ENCODE measurements at places on chromosomes 16 and 17.

DNA sequence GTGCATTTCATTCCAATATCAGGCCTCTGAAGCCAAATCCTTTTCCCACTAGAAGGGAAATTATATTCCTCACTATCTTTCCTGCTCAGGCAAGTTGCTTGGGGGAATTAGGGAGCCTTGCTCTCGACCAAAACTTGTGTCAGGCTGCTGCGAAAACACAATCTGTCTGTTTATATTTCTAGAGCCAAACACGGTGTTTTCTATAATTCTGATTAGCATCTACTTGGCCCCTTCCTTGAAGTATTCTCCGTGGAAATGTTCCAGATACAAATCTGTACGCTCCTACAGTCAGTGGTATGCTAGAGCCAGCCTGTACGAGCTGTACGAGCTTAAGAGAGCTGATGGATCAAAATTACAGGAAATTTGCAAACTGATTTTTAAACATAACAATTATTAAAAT lies 299.3 kb upstream of the SALL1 start:
- DNase-seq: no peak

DNA sequence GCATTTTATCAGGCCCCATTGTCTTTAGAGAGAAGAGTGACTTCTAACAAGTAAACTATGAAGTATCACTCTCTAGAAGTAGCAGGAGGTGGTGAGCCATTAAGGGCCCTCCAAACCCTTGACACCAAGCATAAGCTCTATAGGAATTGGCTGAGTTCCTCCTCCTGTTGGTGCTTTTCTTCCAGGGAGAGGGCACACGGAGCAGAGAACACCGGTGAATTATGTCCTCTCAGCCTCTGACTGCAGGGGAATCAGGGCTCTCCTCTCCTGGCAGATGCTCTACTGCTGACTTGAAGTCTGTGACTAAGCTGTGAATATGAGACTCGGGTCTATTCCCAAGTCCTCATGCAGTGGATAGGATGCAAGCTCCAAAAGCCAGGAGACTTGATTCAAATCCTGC lies 32.3 kb downstream of the CHD9 start:
- no peak for DNase-seq

DNA sequence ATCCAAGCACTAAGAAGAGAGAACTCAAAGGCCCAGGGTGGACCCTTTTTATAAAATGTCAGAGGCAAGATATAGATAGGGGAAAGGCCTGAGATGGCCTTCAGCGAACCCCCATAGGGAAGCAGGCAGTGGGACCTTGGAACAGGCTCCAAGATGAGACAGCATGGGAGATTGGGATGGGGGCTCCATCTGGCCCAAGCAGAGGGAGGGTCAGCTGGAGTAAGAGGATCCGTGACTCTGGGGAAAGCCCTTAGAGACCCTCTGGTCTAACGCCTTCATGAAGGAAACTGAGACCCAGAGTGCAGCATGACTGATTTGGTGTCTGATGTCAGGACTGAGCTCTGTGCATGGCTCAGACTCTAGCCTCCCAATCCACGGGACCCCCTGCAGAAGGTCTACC lies 30.8 kb downstream of the C17orf100 start:
- DNase-seq: no peak

DNA sequence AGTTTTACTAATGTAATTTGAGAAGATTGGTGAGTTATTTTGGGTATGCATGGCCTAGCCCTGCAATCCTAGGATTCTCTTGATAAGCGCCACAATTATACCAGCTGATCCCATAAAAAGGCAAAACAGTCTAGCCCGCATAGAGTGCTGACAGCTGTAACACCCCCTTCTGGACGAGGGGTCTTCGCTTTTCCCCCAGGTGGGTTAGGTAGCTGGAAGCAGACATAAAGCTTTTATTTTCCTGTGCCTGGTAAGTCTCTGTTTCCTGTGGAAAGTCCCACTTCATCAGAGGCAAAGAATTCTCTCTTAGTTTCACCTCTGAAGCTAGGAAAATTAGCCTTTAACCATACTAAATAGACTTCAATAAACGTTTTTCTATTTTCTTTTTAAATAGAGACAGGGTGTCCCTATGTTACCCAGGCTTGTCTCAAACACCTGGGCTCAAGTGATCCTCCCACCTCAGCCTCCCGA lies 108.3 kb downstream of the YPEL2 start:
- no peak for DNase-seq

DNA sequence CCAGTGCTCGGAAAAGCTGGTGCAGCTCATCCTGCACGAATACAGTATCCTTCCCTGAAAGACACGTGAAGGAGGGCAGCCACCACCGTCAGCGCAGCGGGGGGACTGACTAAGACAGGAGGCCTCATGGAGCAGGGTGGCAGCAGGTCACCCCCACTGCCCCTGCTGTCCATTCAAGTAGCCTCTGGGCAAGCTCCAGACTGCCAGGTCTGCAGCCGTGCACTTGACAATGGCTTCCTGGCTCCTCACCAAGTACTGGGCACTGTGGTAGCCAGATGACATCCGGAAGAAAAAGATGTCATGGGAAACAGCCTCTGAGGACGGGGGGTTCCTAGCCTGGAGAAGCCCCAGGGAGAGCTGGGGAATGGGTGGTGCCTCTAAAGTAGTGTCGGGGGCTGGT lies 7.9 kb upstream of the MYO15A start:
- no peak for DNase-seq

GRCh38 chr17:82483204-82483660 lies 24.7 kb downstream of the NARF start:
- no peak for DNase-seq

DNA sequence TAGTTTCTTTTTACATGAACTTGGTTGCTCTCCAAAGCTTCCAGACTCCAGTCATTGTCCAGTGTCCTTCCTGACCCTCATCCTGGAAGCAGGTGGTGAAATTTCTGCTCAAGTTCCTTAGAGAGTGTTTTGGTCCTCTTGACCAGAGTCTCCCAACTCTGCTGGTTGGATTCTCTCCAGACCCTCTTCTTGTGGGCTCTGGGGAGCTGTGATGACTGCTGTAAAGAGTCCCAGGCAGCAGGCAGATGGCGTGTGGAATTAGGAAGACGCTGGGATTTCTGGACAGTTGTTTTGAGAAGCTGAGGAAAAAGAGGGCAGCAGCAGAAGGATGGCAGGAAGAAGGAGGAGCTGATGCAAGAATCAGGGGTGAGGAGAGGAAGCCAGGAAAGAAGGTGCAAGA lies 1.6 kb upstream of the SEZ6 start:
- no peak for DNase-seq

- DNase-seq: peak; percentile 69
Observed at GRCh38 chr17:16353317-16354174, at the start of gene CENPV. Gene CENPV (minus strand): TSS chr17:16353469. CDS start chr17:16353436, 33 bp downstream.

GRCh38 chr16:65123396-65124211 lies 1.7 kb upstream of the CDH11 start:
- no peak for DNase-seq

DNA sequence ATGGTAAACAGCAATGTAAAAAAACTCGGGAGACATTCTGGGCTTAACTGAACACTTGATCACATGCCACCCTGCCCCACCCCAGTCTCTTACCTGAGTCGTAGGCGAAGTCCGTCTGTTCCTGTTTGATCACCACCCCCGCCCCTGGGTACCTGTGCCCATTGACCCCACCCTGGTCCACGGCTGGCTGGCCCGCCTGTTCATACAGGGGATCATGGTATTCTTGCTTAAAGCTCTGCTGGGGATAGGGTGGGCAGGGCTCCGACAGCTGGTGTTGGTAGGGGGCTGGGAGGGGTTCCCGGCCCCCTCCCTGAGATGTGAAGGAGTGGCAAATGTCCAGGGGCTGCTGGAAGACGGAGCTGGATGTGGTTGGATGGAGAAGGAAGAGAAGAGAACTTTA lies 13.6 kb downstream of the ETV4 start:
- no peak for DNase-seq

GRCh38 chr17:68326681-68327080 lies 35.4 kb downstream of the ARSG start:
- peak; percentile 48 for DNase-seq

DNA sequence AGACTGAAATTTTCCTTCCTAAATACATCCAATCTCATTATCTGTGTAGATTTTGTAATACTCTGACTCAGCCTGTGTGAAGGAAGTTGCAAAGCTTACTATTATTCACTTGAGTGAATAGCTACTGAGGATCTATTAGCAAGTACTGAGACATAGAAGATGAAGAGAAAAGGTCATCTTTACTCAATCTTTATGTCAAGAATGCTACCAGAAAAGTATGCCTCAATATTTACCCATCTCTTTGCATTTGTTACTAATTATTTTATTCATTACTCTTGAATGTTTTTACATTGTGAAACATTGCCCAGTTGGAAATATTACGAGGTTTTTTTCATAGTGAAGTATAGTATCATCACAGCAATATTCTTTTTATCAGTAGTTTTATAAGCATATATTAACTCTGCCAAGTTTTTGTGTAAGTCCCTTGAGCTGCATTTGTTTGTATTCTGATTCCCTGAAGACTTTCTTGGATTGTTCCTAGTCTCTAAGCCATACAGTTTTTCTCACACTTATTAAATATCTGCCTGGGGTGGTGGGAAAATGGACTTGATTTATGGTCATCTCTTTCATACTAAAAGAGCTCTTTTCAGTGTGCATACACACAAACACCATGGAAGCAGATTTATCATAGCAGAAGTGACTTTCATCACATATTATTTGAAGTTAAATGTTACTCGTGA lies 110.4 kb downstream of the MRTFB start:
- no peak for DNase-seq

DNA sequence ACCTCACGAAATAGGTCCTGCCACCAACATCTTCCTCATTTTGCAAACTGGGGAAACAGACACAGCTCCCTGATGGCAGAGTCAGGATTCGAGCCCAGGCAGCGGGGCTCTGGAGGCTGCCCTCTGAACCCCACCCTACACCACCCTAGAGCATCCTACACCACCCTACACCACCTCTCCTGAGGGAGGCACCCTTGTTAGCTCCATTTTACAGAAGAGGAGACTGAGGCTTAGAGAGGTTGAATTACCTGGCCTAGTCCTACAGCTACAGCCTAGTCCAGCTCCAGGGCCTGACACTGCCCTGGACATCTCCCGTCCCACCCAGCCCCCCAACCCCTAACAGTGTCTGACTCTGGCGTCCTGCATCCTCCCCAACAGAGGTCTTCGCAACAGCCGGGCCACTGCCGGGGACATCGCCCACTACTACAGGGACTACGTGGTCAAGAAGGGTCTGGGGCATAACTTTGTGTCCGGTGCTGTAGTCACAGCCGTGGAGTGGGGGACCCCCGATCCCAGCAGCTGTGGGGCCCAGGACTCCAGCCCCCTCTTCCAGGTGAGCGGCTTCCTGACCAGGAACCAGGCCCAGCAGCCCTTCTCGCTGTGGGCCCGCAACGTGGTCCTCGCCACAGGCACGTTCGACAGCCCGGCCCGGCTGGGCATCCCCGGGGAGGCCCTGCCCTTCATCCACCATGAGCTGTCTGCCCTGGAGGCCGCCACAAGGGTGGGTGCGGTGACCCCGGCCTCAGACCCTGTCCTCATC lies 3.2 kb upstream of the NECAB2 start:
- no peak for DNase-seq

DNA sequence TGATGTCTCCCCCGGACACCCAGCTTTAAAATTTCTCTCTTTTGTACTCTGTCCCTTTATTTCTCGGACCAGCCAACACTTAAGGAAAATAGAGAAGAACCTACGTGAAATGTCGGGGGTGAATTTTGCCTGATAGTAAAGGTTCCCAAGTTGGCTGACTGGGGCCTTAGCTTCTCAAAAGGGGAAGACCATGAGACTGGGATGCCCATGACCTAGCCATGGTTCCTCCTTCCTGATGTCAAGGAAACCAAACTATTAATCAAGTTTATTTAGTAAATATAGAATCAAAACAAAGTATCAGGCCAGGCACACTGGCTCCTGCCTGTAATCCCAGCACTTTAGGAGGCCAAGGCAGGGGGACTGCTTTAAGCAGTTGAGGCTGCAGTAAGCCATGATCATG lies 2.4 kb upstream of the EIF1 start:
- no peak for DNase-seq

GRCh38 chr17:10814075-10814474 lies 10.2 kb upstream of the TMEM238L start:
- DNase-seq: no peak

DNA sequence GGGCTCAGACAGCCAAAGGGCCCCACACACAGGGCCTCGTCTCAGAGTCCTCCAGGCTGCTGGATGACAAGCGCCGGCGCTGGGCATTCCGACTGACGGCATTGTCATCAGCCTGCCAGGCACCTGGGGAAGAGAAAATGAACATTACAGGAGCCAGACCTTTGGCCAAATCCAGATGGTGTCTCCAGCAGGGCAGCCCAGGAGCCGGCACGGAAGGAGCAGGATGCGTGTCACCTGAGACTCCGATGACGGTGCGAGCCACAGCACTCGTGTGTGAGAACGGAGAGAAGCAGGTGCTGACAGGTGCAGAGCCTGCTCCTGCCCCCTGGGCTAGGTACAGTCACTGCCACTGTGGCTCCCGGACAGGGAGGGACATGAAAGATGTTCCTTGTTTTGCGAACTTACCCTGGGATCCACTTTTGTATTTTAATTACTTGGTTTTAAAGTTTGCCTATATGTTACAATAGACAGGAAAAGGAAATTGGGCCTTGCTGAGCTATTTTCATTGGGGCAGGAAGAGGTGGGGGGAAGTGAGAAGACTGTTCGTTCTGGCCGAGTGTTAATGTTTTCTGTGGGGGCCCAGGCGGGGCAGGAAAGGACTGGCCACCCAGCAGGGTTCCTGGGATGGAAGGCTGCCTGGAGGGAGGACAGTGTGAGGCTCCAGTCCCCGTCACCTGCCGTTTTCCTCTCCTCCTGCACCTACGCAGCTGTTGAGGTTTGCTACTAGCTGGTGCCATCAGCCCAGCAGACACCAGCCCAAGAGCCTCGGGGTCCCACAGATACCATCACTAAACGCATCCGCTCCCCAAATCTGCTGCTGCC lies 4.4 kb upstream of the FOXJ1 start:
- peak; percentile 58 for DNase-seq

Data from activated CD4-positive, alpha-beta T cell treated with anti-CD3 and anti-CD28 coated beads for 48 hours (primary cell).